ENCODE measurements at places on chromosomes 16 and 17.

- no peak for DNase-seq
Observed at GRCh38 chr17:34243364-34244320, 11.4 kb upstream of the CCL2 start.

DNA sequence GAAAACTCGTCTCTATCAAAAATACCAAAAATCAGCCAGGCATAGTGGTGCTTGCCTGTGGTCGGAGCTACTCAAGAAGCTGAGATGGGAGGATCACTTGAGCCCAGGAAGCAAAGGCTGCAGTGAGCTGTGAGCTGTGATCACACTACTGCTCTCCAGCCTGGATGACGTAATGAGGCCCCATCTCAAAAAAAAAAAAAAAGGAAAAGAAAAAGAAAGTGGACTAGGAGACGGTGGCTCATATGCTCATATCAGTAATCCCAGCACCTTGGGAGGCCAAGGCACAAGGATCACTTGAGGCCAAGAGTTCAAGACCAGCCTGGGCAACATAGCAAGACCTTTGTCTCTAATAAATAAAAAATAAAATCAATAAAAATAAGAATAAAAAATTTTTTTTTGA lies 8.8 kb upstream of the SUMO2 start:
- DNase-seq = no peak

DNA sequence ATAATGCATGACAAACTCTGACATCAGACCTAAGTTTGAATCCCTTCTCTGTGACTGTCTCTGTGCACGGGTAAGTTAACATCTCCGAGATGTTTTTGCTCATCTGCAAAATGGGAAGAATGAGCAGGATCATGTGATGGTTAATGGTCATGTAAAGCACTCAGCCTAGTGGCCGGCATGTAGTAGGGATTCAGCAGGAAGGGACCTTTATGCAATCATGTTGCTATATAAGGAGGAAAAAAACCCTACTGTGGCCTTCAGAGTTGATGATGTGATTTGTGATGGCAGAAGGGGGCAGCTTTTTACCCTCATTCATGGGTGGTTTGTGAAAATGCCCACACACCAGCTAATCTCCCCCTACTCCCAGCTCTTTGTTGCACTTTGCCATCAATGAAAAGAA lies 24.1 kb downstream of the CLEC16A start:
- DNase-seq = no peak

DNA sequence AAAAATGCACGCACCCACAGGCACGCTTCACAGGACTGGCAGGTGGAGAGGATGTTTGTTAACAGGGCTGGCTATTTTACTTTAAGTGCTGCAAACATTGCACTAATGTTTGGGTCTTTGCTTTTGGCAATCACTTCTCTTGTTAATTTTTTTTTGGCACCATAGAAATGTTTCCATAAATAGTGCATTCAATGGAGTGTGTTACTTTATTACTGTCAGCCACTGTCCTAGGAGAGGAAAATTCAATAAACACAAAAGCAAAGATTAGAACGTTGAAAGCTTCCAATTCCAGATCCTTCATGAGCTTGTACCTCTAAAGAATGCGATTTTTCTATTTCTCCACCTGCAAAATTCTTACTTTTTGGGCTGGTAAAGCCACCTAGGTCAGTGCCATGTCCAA lies 743.5 kb downstream of the WWOX start:
- no peak for DNase-seq

DNA sequence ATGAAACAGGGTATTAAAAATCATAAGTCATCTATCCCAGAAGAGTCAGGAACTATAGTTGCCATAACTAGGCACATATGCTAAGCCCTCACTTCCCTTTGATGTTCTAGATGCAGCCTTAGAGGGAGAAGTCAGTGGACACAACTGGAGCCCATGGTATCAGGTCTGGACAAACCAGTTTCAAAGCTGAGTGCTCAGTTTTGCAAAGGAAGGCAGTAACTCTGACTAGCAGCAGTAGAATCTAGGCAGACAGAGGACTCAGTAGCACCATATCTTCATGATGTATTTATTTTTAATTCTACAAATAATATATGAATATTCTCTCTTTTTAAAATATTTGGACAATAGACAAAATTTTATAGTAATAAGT lies 11.7 kb upstream of the FAM20A start:
- DNase-seq = no peak

DNA sequence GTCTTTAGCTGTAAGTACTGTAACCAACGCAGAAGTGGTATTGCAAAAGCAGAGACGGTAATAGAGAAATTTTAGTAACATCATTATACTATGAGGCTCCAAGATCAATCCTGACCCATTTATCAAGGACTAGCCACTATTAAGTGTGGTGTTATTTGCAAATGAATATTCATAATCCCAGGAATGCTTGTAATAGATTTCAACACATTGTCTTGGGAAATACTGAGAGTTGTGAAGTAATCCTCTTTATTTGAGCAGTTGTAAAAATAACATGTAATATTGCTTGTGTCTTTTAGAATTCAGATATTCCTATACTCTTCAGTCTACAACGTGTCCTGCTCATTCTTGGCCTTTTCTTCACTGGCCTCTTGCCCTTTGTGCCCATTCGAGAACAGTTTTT lies 46.4 kb downstream of the GDPD1 start:
- no peak for DNase-seq

- no peak for DNase-seq
Observed at GRCh38 chr16:57112403-57113041, 20.1 kb downstream of the CPNE2 start.

- no peak for DNase-seq
Observed at GRCh38 chr16:73255031-73255430, 207.1 kb upstream of the ZFHX3 start.

DNA sequence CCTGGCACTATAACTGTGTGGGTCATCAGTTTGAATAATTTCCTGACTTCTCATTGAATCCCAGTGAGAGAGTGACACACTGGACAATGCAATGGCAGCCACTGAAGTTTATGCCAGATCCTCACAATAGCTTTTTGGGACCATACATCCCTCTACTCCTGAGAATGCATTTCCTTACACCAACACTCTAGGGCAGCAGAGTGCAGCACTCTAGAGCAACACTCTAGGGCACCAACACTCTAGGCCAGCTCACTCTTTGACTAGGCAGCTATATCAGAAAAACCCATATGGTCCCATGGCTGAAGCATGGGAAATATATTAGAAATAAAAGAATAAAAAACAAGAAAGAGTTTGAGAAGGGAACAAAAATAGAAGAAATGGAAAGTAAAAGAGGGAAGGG lies 309.2 kb downstream of the MAP2K6 start:
- no peak for DNase-seq

GRCh38 chr17:63515426-63515825 lies 7.7 kb upstream of the KCNH6 start:
- no peak for DNase-seq

DNA sequence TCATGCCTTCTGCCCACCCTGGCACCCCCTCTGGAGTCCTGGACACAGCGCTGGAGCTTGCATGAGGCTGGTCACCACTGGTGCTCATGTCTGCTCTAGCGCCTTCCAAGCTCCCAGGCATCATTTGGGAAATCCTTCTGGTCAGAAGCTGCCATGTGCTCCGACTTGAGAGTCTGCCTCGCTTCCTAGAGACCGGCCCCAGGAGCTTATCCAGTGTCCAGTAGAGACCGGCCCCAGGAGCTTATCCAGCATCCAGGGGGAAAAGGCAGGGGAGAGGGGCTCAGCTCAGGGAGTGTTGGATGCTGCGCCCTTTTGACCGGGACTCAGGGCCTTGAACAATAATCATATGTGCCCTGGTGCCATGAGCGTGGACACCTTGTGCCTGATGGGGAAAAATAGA lies 106.3 kb downstream of the RAP1GAP2 start:
- no peak for DNase-seq

- no peak for DNase-seq
Observed at GRCh38 chr17:4162321-4162720, 19.3 kb downstream of the CYB5D2 start.

DNA sequence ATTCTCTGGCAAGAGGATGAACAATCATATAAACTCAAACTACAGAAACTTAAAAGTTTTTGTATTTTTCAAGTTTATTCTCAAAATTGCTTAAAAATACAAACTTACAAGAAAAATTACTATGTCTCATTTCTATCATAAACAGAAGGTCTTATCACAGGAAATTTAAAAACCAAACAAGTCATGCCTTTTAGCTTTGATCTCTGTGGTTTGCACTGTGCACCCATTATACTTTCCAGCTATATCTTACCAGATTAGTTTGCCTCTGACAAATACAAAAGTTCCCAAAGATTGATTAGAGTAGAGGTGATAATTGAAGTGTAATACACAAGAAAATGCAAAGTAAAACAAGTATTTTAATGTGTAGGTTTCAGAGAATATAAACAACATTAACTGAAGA lies 117.4 kb downstream of the MYO1D start:
- DNase-seq = no peak

DNA sequence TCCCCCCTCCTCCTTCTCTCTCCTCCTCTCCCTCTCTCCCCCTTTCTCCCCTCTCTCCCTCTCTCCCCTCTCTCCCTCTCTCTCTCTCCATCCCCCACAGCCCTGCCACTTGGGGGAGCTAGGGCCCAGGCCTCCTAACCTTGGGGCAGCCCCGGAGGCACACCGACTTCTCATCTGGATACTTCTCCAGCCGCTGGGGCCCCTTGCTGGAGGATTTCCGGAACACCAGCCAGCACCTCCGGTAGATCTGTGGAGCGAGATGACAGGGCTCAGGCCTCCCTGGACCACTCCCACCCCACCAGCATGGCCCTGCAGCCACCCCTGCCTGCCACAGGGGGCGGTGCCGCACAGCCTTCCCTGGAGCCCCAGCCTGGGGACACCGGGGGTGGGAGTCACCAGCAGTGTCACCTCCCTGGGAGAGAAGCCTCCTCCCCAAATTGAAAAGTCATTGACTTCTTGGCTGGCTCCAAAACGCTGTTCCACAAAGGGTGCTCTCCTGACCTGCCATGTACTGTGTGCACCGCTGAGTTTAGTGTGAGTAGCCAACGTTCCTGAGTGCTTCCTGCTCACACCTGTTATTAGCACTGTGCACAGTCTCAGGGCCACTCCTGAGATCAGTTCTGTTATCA lies 10.5 kb downstream of the DOK4 start:
- no peak for DNase-seq

GRCh38 chr17:79790805-79791734 lies 5.8 kb downstream of the CBX8 start:
- no peak for DNase-seq

- DNase-seq = no peak
Observed at GRCh38 chr17:43745541-43745940, 13.1 kb downstream of the SOST start.

- no peak for DNase-seq
Observed at GRCh38 chr16:4496305-4496704, 20.1 kb downstream of the HMOX2 start.

GRCh38 chr17:7132511-7133094 lies 18.0 kb upstream of the ASGR2 start:
- no peak for DNase-seq

DNA sequence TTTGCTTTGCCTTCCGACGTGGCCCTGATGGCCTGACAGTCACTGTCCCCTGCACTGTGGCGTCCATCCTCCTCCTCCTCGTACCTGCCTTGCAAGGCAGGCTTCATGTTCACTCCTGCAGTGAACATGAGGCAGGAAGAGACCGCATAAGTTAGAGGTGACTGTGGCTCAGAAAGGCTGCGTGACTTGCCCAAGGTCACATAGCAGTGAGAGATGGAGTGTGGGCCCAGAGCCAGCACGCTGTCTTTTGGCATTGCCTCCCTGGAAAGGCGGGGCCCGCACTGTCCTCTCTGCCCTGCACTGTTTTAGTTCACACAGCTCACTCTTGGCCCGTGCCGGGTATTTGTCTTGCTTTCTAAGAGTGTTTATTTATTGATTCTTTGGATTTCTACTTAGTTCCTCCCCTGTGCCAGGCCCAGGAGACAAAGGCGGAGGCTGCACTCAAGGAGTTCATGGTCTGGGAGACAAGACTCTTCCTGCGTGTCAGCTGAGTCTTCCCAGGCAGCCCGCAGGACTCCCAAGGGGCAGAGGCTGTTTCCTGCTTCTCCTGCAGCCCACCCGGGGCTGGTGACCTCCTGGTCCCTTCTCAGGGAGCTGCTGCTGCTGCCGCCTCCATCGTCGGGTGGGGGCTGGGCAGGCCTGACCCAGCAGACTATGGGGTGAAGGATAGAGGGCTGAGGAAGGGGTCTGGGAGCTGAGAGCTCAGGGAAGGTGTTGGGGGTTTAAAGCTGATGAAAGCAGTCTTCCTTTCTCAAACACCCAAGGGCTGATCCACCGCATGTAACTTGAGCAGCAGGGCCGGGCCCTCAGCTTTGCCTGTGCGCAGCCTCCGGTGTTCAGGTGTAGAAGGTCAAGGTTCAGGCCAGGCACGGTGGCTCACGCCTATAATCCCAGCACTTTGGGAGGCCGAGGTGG lies 12.7 kb downstream of the CYGB start:
- DNase-seq = no peak

DNA sequence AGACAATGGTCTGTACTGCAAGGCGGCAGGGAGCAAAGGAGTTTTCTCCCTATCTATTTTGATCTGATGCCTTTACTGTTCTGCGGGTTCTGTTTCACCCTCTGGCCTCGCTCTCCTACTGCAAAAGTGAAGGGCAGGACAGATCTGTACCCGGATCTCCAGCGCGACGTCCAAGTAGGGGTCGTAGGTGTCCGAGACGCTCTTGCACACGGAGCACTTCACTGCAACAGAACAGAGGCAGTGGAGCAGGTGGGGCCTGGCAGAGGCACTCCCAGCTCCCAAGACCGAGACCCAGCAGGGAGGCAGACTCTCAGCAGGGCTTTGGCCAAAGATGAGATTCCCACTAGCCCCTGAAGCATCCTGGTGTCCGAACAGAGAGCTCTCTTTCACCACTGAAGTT lies 19.8 kb downstream of the USP36 start:
- DNase-seq = no peak

- no peak for DNase-seq
Observed at GRCh38 chr16:9948933-9949332, 233.3 kb downstream of the GRIN2A start.

- no peak for DNase-seq
Observed at GRCh38 chr16:80323187-80323807, 217.5 kb upstream of the DYNLRB2 start.

GRCh38 chr16:15970202-15970601 lies 20.8 kb downstream of the ABCC1 start:
- DNase-seq = no peak

DNA sequence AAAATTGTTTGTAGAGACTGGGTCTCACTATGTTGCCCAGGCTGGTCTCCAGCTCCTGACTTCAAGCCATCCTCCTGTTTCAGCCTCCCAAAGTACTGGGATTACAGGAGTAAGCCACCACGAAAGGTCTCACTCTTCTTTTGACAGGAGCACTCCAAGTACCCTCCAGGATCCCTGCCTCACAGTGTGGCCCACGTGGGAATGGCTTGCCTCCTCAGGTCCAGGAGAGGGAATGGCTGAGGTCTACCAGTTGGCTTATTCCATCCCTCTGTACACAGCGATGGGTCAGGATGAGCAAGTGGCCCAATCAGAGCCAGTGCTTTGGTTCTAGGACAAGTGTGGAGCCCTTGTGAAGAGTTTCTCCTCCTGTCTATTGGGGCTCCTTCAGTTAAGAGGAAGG lies 73.7 kb upstream of the ZNF423 start:
- no peak for DNase-seq
